Activated CD4-positive, alpha-beta T cell treated with anti-CD3 and anti-CD28 coated beads for 48 hours (primary cell): ENCODE measurements at places on chromosomes 3 and 15.

- DNase-seq, result no peak
Observed at GRCh38 chr3:45980819-45981218, 14.8 kb downstream of the FYCO1 start.

- DNase-seq, result no peak
Observed at GRCh38 chr15:33119273-33119672, 75.2 kb downstream of the FMN1 start.

GRCh38 chr3:181933052-181933618, 221.4 kb downstream of the SOX2 start:
- no peak for DNase-seq

- DNase-seq, result no peak
Observed at GRCh38 chr15:51085764-51086163, 8.9 kb downstream of the TNFAIP8L3 start.

- peak; percentile 38 for DNase-seq
Observed at GRCh38 chr3:197926418-197926817, 23.6 kb upstream of the RPL35A start.

DNA sequence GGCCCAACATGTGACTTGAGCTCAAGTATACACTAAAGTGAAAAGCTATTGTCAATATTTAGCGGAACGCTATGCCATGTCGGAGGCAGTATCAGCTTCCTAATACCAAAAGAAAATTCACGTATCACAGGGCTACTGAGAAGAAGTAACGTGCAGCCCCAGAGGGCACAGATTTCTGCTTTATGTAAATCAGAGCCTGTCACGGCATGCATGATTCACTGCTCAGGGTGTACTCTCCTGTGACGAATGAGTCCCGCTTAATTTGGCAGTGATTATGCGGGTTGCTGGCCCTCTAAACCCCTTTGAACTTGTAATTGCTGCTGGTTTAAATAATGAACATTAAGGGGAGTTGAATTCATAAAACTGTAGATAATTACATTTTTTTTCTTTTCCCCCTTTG, 85.3 kb downstream of the MEIS2 start:
- DNase-seq, result no peak

DNA sequence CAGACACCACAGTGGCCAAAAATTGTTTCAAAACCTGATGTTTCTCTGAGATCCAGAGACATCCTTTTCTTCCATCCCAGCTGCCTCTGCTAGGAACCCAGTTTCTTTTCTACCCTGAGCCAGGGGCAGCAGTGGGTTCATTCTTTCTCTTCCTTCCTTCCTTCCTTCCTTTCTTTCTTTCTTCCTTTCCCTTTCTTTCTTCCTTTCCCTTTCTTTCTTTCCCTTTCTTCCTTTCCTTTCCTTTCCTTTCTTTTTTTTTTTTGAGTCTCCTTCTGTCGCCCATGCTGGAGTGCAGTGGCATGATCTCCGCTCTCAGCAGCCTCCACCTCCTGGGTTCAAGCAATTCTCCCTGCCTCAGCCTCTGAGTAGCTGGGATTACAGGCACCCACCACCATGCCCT, 30.7 kb upstream of the COPG1 start:
- no peak for DNase-seq

GRCh38 chr3:48847504-48848423, at the start of gene PRKAR2A:
TSS of gene PRKAR2A (minus strand) at chr3:48847874. CDS start at chr3:48847596, 278 bp downstream.
- peak; percentile 83 for DNase-seq

GRCh38 chr3:52279596-52279995, 1.1 kb upstream of the WDR82 start:
- no peak for DNase-seq

DNA sequence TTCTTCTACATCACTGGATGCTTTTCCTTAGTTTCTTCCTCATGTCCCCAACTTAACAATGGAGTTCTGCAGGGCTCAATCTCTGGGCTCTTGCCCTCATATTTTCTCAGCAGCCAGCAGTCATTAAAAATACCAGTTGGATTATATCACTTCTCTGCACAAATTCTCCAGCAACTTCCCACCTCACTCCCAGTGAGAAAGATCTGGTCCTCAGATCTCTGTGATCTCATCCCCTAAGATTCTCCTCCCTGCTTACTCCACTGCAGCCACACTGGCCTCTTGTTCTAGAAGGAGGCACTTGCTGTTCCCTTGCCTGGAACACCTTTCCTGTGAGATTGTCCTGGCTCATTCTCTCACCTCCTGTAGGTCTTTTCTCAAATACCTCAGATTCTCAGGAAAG, 6.1 kb downstream of the ERICH6 start:
- DNase-seq, result no peak

DNA sequence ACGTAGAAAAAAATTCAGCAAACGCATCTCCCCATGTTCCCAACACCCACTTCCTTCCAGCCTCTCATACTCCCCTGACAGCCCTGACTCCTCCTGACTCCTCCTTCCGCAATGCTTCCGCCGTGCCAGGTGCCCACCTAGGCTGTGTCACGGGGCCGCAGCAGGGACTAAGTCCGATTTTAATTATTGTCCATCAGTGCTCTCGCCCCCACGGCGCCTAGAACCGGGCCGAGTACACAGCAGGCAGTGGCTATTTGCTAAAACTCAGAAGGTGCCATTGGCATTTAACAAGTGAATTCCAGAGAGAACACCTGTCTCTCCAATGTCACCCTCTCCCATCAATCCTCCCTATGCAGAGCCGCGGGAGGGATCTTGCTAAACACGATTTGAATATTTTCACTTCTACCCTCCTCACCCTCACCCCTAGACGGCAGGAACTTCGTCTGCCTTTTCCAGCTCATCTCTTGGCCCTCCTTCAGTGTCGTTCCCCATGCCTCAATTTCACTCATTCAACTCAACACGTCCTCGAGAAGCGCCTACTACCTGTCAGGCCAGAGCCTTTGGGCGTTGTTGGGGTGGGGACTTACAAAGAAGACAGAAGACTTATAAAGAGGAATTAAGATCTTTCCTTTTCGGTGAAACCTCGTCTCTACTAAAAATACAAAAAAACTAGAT, 11.5 kb upstream of the SHF start:
- DNase-seq, result peak; percentile 54

- no peak for DNase-seq
Observed at GRCh38 chr3:112109322-112109721, 23.1 kb downstream of the C3orf52 start.

- no peak for DNase-seq
Observed at GRCh38 chr15:48924528-48925393, 39.0 kb downstream of the SHC4 start.

- no peak for DNase-seq
Observed at GRCh38 chr3:127789051-127789450, 33.3 kb downstream of the MGLL start.

DNA sequence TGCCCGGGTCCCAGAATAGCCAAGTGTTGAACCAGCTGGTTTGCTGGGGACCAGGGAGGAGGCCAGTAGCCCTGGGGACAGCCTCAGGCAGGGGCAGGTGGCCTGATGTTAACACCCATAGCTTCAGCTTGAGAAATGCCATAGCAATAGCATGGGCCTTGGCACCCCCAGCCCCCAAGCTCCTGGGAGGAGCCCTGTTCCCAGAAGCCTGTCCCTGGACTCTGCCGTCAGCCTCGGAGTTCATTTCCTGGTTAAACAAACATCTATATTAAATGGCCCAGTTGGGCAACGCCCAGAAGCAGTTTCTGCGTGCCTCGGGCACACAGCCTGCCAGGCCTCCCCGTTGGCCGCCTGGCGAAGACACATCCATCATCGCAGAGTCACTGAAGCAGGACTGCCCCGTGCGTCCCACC, 58.2 kb downstream of the FGD5 start:
- DNase-seq, result no peak

GRCh38 chr15:89888214-89888804, 5.5 kb downstream of the AP3S2 start:
- DNase-seq, result no peak

DNA sequence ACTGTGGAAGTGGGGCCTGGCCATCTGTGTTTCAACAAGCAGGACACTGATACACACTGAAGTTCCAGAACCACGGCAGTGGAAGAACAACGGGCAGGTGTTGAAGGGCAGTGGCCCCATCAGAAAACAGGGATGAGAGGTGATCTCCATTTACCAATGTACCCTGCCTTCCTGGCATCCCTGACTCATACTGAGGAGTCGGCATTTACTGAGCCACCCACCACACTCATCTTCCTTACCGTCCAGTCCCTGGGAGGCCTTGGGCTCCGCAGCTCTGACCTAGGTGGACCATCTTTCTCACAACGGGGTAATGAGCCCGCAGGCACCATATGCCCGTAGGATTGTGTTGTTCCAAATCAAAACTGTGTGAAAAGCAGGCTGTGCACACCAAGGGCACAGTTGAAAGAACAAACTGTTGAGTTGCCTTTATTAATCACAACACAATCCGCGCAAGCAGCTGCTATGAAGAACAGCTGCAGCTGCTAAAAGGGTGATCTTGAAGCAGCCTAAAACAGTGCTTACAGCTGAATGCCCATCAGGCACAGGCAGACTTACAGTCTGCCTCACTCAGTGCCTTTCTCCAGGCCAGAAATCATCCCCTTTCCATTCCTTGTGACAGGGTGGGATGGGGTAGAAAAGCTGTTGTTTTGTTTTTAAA, 12.9 kb downstream of the MB21D2 start:
- DNase-seq, result no peak

DNA sequence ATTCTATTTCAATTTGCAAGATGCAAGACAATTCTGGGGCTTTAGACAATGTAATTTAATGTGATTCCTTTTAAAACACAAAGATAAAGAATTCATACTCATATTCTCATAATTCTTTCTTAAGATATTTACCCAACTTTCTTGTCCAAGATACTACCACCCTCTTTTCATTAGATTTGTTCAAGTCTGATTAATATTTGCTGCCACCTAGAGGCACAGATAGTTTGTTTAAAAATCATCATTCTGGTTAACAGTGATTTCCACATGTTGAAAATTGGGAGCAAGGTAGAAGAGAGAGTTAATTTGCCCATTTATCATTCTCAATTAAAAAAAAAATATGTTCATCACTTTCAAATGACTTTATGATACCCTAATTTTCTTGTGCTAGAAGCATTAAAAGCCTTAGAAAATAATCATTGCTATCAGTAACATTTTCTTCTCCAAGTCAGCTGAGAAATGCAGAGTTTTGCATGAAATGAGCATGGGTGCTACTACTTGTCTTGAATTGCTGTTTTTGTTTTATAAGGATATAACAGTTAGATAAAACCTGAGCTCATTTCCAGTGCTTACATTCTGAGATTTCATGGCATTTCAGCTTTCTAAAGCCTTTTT, 11.6 kb downstream of the TAMM41 start:
- DNase-seq, result no peak

- no peak for DNase-seq
Observed at GRCh38 chr15:78194568-78194925, 39.8 kb downstream of the ACSBG1 start.

- no peak for DNase-seq
Observed at GRCh38 chr3:76097589-76097969, 312.2 kb upstream of the ZNF717 start.

DNA sequence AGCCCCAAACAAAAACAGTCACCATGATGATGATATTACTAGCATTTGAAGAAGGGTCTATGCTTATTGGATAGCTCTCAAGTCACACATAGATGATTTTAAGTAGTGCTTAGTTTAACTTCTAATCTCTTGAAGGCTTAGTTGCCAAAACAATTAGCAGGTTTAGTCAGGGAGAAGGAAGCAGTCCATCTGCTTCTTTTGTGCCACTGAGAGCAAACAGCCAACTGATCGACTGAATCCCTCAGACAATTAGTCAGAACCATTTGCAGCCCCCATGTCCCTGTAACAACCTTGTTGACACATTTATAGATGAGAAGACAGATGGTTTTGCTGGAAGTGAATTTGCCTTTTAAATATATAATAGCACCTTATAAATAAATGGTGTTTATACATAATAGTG, 585.1 kb upstream of the SUCLG2 start:
- DNase-seq, result no peak

- no peak for DNase-seq
Observed at GRCh38 chr3:55505776-55506175, 18.7 kb upstream of the WNT5A start.

DNA sequence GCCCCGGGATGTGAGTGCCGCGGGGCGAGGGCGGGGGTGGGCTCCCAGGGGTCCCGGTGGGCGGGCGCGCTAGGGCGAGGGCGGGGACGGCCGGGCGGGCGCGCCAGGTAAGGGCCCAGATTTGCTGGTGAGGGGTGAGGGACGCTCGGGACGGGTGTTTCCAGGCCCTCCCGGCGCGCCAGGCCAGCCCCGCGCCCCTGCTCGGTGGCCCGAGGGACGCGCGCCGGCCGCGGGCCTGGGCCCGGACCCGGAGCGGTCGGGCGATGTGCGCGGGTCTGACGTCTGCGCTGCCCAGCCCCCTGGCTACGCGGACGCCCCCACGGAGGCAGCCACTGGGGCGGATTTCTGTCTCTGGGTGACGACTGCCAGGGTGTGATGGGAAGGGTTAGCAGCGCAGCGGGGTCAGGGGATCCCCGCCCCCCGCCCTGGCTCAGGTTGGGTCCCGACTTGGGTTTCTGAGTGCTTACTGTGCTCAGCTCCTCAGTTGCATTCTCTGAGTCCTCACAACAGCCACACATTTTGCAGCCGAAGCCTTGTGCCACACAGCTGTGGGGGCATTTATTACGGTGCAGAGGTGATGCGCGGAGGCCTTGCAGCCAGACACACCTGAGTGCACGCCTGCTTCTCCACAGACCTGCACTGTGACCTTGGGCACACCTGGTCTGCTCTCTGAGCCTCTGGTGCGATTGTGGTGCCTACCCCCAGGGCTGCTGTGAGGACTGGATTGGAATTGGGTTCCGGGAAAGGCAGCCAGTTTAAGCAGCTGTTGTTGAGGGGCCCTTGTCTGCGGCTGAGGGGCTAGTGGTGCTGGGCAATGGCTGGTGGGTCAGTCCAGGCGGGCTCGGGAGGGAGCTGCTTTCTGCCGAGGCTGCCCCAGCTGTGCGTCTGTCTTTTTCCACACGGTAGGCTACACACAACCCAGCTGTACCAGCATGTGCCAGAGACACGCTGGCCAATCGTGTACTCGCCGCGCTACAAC, 523 bp downstream of the HDAC11 start:
- peak; percentile 32 for DNase-seq

GRCh38 chr3:145967043-145967442, 193.9 kb downstream of the PLOD2 start:
- no peak for DNase-seq

DNA sequence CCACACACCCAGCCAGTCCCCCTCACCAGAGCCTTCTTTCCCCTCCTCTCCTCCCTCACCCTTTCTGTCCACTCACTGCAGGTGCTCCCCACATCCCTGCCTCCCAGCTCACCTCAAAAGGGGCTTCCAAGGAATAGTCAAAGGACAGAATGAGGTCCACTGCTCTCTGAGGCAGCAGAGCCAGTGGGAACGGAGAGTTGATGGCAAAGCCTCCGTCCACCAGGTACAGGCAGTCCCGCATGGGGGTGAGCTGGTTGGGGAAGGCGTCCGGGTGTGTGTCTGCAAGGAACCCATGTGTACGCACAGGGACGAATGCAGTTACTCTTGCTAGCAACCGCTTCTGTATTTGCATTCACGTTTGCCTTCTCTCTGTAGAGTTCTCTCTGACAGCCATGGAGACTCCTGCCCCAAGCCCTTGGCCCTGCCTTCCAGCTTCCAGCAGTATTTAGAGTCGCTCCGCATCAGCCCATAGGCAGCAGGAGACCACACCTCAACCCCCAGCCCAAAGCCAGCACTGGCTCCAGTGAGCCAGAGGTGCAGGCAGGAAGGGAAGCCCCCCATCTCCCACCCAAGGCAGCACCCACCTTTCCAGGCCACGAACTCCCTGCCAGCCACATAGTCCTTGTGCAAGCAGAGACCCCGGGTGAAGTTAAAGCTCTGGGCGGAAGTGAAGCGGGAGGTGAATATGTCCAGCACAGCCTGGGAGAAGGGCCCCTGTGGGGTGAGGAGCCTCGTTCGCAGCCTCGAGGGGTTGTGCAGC, 12.4 kb downstream of the PLA2G4F start:
- DNase-seq, result no peak
